ENCODE measurements at places on chromosomes 13 and 19.

DNA sequence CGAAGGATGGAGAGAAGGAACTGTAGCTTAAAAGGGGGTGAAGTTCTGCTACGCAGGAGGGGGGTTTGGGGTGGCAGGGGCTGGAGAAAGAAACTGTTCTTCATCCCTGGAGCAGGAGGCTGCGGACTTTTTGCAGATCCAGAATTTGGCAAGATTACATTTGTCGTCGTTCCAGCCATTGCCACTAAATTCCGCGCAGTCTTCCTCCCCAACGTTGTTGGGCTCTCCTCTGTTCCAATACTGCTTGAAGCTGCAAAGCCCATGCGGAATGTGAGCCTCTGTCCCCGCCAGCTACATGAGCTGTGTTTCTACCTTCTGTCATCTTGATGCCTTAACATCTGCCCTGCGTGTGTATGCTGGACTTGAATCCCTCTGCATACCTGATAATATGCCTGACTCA is 4.3 kb downstream of the CD209 start:
- DNase-seq: no peak

GRCh38 chr13:42876887-42877545 is 95.6 kb downstream of the FAM216B start:
- DNase-seq: no peak

GRCh38 chr19:7762719-7763293 is at the start of gene CLEC4M:
TSS of gene CLEC4M (plus strand) at chr19:7763243. CDS start at chr19:7763267, 24 bp downstream.
- no peak for DNase-seq

- no peak for DNase-seq
Measured at GRCh38 chr13:40269086-40269485, 397.4 kb downstream of the FOXO1 start.

- DNase-seq: no peak
Measured at GRCh38 chr19:9324584-9324962, 594 bp downstream of the ZNF559 start.

GRCh38 chr19:51931921-51932320 is 4.6 kb downstream of the ZNF613 start:
- DNase-seq: no peak

GRCh38 chr13:99813336-99814095 is 158.1 kb downstream of the ZIC5 start:
- DNase-seq: no peak

DNA sequence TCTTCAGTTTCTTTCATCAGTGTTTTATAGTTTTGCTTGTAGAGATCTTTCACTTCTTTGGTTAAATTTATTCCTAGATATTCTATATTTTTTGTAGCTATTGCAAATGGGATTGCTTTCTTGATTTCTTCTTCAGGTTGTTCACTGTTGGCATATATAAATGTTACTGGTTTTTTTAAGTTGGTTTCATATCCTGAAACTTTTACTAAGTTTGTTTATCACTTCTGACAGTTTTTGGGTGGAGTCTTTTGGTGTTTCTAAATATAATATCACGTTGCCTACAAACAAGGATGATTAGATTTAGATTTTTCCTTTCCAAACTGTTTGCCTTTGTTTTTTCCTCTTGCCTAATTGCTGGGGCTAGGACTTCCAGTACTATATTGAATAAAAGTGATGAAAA is 109.7 kb downstream of the PAN3 start:
- DNase-seq: no peak

GRCh38 chr19:6204866-6205723 is 69.6 kb downstream of the ACSBG2 start:
- DNase-seq: no peak

DNA sequence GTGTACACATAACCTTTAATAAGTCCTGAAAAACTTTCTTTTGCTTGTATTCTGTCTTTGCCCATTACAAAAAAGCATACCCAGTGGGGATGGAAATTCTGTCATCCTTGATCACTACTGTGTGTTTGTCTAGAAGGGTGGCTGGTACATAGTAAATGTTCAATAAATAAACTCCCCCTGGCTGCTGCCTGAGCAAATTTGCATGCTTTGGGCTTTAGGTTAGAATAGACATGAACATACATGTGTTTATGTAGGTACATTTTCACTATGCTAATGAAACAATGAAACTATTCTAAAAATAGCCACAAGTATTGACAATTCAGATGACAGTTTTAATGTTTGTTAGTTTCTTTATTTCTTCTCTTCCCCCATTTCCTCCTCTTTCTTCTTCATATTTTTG is 36.1 kb downstream of the TNFSF13B start:
- DNase-seq: no peak
